Activated CD4-positive, alpha-beta T cell treated with anti-CD3 and anti-CD28 coated beads, Interleukin-2, Interleukin-6, amounts not matched to agents 100 ng/mL and 50 ng/mL, durations not matched to agents 16 hours and 8 hours (primary cell): ENCODE measurements at places on chromosomes 1 and 21.

GRCh38 chr1:5161372-5161771 lies 507.0 kb downstream of the AJAP1 start:
- no peak for DNase-seq

DNA sequence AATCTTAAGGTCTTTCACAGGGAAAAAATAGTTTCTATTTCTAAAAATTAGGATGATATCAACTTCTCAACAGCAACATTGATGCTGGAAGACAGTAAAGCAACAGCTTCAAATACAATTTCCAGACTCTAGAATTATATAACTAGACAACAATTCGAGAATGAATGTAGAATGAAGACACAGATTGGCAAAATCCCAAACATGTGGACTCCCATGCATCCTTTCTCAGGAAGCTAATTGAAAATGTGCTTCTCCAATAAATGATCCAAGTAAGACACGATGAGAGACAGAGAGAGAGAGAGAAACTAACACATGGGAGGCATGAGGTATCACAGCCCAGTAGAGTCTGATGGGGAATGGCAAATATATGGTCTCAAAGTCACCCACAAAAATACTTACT lies 21.5 kb upstream of the SIM2 start:
- no peak for DNase-seq

DNA sequence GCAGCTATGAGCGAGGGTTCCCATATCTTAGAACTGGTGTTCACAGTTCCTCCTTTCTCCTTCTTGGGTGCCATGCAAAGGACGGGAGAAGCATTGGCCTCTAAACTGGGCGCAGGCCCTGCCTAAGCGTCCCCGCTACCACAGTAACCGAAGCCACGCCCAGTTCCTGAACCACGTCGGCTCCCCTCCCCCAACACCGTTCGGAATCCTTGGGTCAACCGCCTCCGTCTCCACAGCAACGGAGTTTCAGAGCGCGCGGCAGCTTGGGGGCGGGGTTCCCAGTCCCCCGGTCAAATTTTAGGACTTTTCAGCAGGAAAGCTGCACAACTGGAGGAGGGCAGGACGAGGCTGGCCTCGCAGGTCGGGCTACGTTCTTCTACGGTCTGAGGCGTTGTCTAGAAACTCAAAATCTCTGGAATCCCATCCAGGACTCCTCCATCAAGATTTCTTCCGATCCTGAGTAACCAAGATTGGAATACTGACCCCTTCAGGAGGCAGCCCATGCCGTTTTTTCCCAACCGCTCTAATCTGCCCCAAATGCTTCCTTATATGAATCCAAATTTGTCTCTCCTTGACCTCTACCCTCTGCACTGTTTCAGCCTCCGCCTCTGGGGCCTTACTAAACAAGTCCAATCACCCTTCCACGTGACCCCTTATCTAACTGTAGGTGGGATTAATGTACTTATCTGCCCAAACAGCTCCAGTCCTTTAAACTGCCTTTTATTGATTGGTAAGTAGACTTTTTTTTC lies at the start of gene SPAG17:
Gene SPAG17, minus strand, starts transcription at position 145 of the 749 bp plus-strand sequence. Its CDS starts 71 bp downstream, at position 74.
- peak; percentile 35 for DNase-seq

GRCh38 chr1:157103268-157103667 lies 3.7 kb upstream of the ETV3L start:
- DNase-seq: no peak

DNA sequence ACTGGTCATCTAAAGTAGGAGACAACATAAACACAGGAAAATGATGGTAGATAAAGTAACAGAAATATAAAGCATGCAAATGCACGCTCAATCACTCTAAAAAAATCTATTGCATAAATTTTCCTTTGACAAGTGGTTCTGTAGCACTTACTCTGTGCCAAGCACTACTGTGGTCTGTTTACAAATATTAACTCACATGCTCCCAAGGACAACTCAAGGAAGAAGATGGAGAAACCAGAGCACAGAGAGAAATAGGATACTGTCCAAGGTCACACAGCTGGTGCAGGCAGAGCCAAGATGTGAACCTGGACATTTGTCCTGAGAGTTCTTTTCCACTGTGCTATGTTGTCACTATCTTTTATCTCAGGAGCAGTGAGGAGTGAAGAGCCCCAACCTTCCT lies 105.2 kb downstream of the PAPPA2 start:
- DNase-seq: no peak

- DNase-seq: no peak
Measured at GRCh38 chr1:60949154-60949825, 133.1 kb upstream of the NFIA start.

GRCh38 chr21:46674430-46675007 lies 39.0 kb downstream of the PRMT2 start:
- no peak for DNase-seq

- DNase-seq: no peak
Measured at GRCh38 chr1:3604468-3604974, 6.8 kb downstream of the MEGF6 start.

DNA sequence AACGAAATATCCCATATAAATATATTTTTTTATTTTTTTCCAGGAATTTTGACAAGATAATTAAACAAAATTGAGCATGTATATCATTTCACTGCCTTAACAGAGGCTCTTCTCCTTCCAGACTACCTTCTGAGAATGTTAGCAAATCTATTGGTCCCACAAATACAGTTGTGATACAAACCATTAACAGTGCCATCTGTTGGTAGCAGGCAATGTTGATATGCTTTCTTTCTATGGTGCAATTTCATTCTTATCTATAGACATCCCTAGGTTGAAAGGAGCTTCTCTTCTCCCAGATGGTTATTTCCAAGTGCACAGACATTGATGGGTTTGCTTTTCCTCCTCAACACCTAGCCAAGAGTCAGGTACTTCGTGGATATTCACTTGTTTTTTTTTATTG lies 303.6 kb downstream of the USH2A start:
- DNase-seq: peak; percentile 3

GRCh38 chr1:42784946-42785693 lies at the start of gene TMEM269:
TMEM269 (plus strand) TSS chr1:42784991; CDS start chr1:42789894, 4,903 bp downstream.
- DNase-seq: peak; percentile 39

DNA sequence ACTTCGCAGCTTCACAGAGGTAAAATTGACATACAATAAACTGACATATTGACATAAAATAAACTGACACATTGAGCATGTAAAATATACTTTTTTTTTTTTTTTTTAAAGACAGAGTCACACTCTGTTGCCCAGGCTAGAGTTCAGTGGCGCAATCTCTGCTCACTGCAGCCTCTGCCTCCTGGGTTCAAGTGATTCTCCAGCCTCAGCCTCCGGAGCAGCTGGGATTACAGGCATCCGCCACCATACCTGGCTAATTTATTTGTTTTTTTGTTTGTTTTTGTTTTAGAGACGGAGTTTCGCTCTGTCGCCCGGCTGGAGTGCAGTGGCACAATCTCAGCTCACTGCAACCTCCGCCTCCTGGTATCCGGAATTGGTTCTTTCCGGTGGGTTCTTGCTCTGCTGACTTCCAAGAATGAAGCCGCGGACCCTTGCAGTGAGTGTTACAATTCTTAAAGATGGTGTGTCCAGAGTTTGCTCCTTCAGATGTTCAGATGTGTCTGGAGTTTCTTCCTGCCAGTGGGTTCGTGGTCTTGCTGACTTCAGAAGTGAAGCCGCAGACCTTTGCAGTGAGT lies 48.4 kb upstream of the CLIC4 start:
- no peak for DNase-seq

DNA sequence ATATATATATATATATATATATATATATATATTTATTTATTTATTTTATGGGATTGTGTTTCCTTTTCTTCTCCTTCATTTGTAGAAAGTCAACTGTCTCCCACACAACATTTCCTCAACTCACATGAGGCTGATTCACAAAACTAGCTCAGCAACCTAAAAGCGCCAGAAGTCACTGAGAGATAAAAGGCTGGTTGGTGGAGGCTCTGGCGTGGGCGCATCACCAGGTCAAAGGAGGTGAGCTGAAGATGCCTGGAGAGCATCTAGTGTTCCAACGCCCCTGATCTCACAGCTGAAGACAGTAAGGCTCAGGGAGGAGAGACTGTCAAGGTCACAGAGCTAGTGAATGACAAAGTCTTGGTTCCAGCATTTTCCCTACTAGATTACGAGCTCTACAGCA lies 78.0 kb downstream of the HLCS start:
- DNase-seq: no peak
